NCI-H510A (cell line): ENCODE measurements at places on chromosomes 6 and 20.
A peak's percentile ranks its signal among the peaks of the same experiment; 100 is the strongest.

GRCh38 chr6:116932496-116932895, 55.5 kb downstream of the RFX6 start:
- no peak for DNase-seq

- DNase-seq, result no peak
Observed at GRCh38 chr6:144488590-144488989, 203.5 kb downstream of the UTRN start.

- no peak for DNase-seq
Observed at GRCh38 chr6:150902142-150902776, 36.8 kb downstream of the MTHFD1L start.

DNA sequence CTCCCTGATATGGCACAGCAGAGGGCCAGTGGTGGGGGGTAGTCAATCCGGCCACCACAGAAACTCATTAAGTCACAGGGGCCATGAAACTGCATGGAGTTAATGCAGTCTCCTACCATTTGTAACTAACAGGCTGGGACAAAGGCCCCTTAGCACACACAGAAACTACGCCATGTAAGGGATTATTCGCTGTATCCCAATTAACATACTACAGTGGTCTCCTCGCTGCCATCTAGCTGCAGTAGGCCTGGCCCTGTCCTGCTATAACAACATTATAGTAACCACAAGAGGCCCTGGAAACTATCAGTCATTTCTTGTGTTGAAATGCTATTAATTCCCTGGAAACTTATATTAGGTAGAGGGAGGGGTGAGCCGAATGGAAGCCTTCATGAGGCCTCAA, 72.3 kb upstream of the CCN2 start:
- DNase-seq, result no peak

GRCh38 chr6:10112871-10113549, 301.9 kb downstream of the TFAP2A start:
- DNase-seq, result no peak

- no peak for DNase-seq
Observed at GRCh38 chr6:164859816-164860215, 449.6 kb downstream of the C6orf118 start.

DNA sequence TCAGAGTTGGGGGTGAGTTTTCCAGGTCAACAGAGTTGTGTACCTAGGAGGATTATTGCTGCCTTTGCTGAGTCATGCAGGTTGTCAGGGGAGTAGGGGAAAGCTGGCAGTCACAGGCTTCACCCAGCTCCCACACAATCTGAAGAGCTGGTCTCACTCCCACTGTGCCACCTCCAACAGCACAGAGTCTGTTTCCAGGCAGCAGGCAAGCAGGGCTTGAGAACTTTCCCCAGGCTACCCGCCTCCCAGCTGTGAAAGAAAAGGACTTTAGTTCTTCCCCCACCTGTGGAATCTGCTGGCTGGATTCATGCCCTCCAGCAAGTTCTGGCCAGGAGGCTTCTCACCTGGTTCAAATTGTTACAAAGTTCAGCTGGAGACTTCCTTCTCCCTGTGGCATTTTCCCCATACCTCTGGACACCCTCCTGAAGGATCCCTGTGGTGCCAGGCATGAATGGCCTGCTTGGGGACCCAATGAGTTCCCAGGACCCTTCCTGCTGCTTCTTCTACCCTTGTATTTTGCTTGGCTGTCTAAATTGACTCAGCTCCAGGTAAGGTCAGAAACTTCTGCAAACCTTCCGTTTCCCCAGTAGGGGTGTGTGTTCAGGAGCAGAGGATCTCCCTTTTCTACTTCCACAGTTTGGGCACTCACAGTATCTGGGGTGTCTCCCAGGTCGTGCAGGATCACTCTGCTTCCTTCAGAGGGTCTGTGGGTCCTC, 378.1 kb upstream of the MAN1A1 start:
- DNase-seq, result no peak

- peak; percentile 28 for DNase-seq
Observed at GRCh38 chr6:92047860-92048259, 1371.5 kb downstream of the EPHA7 start.

GRCh38 chr6:163675611-163676010, 261.1 kb downstream of the QKI start:
- DNase-seq, result no peak

- DNase-seq, result no peak
Observed at GRCh38 chr6:112800916-112801315, 453.8 kb downstream of the RFPL4B start.

DNA sequence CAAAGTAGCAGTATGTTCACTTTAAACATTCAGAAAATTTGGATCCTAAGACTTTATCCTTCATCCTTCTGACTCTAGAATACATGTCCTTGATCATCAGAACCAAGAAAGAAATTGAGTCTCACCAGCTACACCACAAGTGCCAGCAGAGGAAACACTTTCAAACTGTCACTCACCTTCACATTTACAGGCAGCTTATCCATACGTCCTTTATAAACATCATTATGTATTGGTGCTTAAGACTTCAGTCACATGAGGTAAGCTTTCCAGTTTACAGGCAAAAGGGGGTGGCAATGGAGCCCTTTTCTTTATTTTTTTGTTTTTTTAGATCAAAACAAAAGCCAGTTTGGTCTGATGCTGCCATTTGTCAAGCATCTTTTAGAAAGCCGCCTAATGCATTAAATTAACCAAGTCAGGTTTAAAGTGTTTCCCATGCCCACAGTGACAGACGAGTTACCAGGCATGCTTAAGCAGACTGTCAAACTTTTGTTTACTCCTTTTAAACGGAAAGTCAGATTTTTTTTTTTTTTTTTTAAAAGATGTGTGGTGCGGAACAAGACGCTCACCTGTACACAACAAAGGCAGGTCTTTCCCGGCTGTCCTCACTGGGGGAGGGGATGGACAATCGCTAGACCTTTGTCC, 952 bp upstream of the BRPF3 start:
- peak; percentile 19 for DNase-seq

GRCh38 chr6:140744659-140745320, 1370.3 kb upstream of the CITED2 start:
- no peak for DNase-seq

DNA sequence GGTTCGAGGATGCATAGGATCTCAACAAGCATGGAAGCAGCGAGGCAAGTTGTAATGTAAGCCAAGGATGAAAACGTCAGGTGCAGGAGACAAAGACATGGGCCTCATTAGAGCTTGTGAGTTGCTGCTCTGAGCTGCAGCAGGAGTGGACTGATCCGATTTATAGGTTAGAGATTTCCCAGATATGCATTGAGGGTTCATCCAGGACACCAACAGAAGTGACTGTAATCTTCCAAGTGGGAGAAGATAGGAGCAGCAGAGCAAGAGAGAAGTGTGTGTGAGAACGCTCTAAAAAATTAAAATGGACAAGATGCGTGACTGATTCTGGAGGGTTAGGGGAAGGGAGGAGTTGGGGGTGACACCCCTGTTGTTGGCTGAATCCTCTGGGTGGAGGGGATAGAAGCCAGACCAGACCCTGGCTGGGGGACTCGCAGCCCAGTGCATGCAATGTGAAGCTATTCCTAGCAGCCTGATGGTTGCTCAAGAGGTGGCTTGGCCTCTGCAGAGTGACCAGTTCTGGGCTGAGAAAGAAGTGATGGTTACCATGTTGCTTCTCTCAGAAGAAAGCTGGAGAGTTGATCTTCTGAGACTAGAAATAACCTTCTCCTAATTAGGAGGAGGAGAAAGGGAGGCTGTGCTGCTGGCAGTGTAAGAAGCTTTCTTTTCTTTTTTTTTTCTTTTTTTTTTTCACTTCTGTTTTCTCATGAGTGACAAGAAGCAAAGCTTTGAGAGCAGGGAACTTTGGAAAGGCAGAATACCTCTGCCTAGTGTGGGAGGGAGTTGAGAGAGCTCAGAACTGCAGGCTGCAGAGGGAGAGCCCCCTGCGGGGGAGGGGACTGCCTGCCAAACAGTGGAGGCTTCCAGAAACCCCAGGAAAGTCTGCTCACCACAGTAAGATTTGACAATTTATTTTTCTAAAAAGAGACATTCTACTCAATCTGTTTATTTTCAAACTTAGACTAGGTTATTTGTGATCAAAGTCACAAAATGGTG, 116.9 kb downstream of the SLX4IP start:
- no peak for DNase-seq

GRCh38 chr6:49902856-49903255, 36.5 kb upstream of the CRISP1 start:
- no peak for DNase-seq

DNA sequence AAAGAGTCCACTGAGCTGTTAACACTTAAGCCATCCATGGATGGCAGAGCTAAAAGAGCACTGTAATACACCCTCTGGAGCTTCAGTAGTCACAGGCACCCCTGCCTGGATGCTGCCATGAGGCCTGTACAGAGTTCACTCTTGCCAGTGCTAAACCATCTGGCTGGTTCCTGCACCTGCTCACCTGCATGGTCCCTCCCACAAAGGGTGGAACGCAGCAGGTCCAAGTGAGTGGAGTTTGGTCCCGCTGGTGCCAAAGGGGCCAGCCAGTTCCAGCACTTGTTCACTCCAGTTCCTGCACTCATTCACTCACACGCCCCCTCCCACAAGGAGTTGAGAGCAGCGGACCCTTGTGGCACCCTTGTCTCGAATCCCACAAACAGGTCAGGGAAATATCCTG, 503.5 kb downstream of the HACE1 start:
- DNase-seq, result no peak

GRCh38 chr6:29763491-29764289, 40.5 kb downstream of the HLA-F start:
- no peak for DNase-seq
